RWPE1 (cell line): ENCODE measurements at places on chromosomes 16 and 17.

- no peak for DNase-seq
Observed at GRCh38 chr17:41666237-41666641, 22.4 kb upstream of the EIF1 start.

GRCh38 chr16:49986351-49987124, 38.5 kb upstream of the CNEP1R1 start:
- no peak for DNase-seq

DNA sequence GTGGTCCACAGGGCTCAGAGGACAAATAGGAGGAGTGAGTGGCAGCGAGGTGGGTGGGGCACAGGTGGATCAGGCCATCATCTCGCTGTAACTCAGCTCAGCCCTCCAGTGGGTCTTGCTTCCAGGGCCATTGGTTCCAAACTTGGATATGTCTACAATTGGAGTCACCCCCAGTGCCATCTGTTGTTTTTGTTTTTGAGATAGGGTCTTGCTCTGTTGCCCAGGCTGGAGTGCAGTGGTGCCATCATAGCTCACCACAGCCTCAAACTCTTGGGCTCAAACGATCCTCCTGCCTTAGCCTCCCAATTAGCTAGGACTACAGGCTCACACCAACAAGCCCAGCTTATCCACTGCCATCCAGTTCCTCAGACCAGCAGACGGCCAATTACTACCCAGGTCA, 45.9 kb downstream of the DDX19A start:
- no peak for DNase-seq

DNA sequence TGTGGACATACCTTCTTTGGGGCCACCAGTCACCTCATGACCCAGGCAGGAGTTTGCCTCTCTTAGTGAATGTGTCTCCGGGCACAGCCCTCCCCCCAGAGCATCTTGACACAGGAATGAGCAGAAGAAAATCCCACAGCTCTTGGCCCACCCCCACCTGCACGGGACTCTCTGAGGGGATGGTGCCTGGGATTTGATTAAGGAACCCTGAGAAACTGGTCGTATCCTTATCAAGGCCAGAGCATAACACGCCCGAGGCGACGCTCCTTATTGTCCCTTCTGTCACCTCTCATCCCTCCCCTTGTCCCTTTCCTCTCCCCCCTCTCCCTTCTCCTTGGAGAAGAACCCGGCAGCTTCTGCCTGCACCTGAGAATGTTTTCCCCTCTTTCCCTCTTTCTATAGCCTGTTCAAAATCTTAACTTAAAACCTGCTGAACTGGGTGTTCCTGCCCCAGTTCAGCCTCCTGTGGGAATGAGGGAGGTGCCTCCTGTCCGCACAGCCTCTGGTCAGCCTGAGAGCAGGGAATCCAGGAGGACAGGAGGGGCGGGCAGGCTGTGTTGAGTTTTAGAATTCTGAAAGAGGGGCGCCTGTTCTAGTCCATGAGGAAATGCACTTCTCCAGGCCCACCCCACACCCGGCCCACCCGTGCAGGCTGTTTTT, 140.7 kb upstream of the PLCG2 start:
- no peak for DNase-seq

GRCh38 chr16:5225931-5226655, 128.5 kb upstream of the EEF2KMT start:
- no peak for DNase-seq

DNA sequence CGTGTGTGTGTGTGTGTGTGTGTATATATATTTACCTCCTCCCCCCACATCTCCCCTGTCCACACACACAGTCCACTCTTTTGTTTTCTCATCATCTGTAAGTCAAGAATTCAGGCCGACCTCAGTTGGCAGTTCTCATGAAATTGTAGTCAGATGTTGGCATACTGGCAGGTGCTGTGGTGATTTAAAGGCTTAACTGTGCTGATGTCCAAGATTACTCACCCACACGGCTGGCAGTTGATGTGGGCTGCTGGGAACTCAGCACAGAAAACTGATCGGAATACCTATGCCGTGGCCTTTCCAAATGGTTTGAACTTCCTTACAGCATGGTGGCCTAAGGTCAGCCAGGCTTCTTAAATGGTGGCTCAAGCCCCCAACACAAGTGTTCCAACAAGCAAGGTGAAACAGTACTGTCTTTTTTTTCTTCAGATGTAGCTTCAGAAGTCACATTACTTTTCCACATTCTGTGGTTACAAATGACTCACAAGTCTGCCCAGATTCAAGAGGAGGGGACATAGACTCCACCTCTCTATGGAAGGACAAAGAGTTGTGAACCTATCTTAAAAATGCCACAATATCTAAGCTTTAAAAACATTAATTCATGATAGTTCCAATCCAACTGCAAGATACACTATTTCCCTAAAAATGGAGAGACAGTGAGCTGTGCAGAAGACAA, 198.5 kb upstream of the HS3ST4 start:
- no peak for DNase-seq

DNA sequence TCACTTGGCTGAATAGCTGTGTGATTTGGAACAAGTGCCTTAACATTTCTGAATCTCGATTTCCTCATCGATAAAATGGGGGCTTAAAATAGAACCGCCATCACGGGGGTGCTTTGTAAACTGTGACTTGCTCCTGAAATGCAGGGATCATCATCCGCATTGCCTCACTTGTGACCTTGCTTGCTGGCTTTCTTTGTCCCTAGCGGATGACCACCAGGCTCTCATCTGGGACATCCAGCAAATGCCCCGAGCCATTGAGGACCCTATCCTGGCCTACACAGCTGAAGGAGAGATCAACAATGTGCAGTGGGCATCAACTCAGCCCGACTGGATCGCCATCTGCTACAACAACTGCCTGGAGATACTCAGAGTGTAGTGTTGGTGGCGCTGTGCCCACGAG, 11.9 kb upstream of the TACO1 start:
- DNase-seq, result no peak

DNA sequence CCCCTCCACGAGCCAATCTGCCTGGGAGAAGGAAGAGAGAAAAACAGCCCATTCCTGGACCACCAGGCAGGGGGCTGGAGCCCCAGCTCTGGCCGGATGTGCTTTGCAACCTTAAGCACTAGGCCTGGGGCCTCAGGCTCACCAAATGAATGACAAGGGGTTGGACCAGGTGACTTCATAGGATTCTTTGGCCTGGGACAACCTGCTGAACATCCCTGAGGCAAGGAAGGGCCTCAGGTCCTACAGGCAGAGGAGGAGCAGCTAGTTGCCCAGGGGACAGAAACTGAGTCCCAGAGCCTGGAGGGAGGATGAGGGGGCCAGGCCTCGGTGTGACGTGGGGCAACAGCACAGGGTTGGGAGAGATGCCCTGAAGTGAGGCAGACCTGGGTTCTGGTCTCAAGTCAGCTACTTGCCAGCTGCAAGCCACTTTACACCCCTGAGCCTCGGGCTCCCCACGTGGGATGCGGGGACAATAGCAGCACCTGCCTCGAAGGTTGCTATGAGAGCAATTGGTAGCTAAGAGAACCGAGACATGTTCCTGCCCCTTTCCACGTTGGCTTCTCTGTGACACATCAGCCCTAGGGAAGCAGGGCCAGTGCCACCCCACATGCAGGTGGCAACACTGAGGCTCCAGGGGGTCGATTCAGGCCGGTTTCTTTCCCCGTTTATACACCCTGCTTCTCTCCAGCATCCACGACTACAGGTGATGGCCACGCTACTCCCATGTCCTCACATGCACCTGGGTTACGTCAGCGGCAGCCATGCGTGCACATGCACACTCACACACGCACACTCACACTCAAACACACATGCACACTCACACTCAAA, 42.6 kb downstream of the CFAP20 start:
- no peak for DNase-seq

DNA sequence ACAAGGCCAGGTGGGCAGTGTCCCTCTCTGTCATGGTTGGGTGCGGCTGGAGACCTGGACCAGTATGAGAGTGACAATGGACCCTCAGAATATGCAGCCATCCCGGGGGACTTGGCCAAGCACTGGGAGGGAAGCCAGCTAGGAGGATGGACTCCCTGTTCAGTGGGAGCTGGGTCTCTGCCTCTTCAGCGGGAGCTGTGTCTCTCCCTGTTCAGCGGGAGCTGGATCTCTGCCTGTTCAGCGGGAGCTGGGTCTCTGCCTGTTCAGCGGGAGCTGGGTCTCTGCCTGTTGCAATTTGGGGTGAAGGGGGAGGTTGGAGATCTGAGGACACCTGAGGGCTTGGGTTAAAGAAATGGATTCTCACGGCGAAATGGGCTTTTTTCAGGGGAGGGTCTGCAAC, 3.8 kb upstream of the PRSS33 start:
- DNase-seq, result no peak

GRCh38 chr16:2500918-2501750, 12.6 kb upstream of the ATP6V0C start:
- peak; percentile 55 for DNase-seq

GRCh38 chr17:62818526-62818925, 10.4 kb upstream of the MARCHF10 start:
- DNase-seq, result no peak

- DNase-seq, result no peak
Observed at GRCh38 chr17:81863123-81863675, 2.9 kb upstream of the P4HB start.
